ENCODE measurements at places on chromosomes 12 and 14. TPM values are rescaled to one million over a fixed set of nuclear protein-coding genes. Genes with fewer than 3 reads are reported as not detected.

POTEG gene
- not detected for polyA plus RNA-seq

TMPRSS12 gene
- polyA plus RNA-seq = not detected

RHEBL1 gene
- polyA plus RNA-seq = 1.3 TPM

DNA sequence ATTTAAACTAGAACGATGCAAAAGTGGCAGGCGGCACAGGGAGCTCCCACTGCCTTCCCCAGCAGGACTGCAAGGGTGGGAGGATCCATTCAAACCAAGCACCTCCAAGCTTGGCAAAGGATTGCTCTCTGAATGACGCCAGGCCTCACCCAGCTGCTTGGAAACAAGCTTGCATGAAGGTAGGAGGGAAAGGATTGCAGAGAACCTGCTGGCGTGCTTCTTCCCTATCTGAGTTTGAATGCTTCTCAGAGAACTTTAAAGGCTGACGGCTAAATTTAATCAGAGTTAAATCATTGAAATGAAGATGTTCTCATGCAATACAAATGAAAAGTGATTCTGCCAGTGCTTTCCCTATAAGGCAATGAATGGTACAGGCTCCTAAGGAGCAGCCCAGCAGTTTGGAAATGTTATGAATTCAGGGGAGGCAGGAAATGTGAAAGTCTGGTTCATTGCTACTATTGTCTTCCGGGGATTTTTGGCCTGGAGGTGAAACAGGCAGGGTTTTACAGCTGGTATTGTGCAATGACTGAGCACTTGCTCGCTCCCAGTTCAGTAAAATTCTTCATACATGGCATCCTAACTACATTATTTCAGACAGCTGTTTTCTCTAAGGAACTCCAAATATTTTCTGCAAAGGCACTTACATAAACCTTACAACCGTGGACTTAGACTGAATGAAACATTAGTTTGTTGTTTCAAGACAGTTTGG is 31.9 kb upstream of the DUSP6 start:
- peak; percentile 92 for DNase-seq

- DNase-seq = no peak
These were observed 86.0 kb downstream of the AACS start for GRCh38 chr12:125151284-125151683.

DNA sequence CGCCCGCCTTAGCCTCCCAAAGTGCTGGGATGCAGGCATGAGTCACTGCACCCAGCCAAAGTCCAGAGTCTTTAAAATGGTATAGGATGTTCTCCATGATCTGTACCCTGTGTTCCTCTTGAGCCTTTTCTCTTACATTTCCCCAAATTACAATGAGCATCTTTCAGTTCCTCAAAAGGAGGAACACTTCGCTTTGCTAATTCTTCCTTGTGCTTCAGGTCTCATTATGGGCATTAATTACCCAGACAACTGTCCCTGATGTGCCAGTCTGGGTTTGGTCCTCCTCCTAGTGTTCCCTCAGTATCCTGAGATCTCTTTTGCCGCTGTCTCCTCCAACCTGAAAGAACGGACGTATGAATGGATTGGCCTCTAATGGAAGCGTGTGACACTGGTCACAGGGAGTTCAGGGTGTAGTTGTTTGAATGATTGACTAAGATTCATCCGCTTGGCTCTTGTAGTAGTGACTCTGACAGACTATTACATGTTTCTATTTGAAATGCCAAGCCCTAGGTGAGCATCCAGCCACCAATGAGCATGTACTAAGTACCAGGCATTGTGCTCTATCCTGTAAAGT is 8.2 kb downstream of the PRKCH start:
- DNase-seq = no peak

GRCh38 chr12:39972119-39972518 is 133.8 kb downstream of the SLC2A13 start:
- peak; percentile 9 for DNase-seq

DNA sequence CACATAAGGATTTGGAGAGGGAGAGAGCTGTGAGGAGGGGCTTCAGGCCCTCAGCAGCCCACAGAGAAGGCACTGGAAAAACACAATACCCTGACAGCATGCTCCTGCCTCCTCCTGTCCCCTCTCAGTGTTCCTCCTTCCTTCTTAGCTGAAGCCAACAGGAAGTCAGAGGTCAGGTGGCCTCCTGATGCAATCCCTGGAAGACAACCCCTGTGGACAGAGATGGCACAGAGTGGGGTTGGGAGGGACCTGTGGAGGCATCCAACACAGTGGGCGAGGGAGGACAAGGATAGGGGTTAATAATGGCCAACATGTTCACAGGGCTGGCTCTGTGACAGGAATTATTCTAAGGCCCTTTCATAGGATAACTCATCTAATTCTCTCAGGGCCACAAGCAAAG is 15.4 kb upstream of the IFI27L2 start:
- DNase-seq = no peak

DNA sequence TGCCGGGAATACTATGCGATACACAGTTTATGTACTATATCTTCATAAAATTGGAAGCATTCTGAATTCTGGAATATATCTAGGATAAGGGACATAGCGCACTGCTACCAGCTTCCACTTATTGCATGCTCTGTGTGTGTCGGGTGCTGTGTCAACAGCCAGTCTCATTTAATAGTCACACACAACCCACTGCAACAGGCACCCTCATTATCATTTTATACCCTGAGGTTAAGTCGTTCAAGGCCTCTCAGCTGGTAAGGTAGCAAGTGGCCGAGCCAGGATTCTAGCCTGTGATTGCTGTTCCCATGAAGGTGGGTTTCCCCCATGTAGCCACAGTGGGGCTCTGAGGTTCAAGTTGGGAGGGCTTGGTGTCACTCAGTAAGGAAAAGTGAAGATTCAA is 7.0 kb downstream of the PPP1R1A start:
- DNase-seq = no peak

BHLHE41 gene
- polyA plus RNA-seq = 4.0 TPM

ACSS3 gene
- 10.2 TPM for polyA plus RNA-seq
